GM04503 (cell line): ENCODE measurements at places on chromosomes 5 and 9.

DNA sequence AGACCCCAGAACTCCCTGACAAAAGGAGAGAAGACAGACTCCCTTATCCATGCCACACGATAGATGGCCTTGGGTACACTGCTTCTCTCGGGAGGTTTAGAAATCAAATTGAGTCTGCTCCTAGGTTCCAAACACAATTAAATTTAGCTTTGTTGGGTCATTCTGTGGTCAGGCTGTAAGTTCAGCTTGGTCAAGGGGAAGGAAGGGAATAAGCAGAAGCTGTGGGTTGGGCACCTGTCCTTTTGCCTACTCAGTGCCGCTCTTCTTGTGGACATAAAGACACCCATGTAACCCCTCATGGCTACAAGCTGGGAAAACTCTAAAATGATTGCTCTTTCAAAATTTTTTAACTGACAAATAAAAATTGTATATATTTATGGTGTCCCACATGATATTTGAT is 19.1 kb upstream of the AK3 start:
- no peak for DNase-seq

GRCh38 chr9:70410368-70410767 is 4.1 kb downstream of the KLF9 start:
- DNase-seq, result no peak

DNA sequence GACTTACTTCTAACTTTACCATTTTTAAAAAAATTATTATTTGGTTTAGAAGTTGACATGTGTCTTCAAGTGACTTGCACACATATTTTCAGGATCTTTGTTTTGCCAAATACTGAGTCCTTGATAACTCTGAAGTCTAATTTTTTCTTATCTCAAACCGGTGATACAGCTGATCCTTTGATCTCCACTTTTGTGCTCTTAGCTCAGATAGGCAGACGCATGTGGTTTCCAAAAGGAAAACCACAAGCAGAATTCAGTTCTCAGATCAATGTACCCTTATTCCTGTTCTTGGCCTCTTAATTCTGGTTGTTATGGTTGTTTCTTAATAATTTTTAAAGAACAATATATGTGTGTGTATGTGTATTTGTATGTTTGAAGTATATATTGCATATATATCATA is 238.3 kb upstream of the EDIL3 start:
- no peak for DNase-seq

- DNase-seq, result no peak
Measured at GRCh38 chr5:1448511-1449011, 3.3 kb upstream of the SLC6A3 start.

GRCh38 chr5:17785774-17786173 is 151.5 kb downstream of the TAF11L14 start:
- DNase-seq, result no peak

GRCh38 chr5:170892196-170892595 is 30.4 kb downstream of the RANBP17 start:
- DNase-seq, result no peak

- no peak for DNase-seq
Measured at GRCh38 chr9:479971-480350, 265.3 kb downstream of the DOCK8 start.
